Stomach (tissue), 19 donors: ENCODE measurements at places on chromosomes 16 and 17. TPM values are rescaled to one million over a fixed set of nuclear protein-coding genes. Genes with fewer than 3 reads are reported as not detected.

GRCh38 chr17:14808425-14808824 lies 456.7 kb downstream of the PMP22 start:
- no peaks in the 10 kb centered on the region for H3K4me1 ChIP-seq
- no peaks in the 10 kb centered on the region for H3K36me3 ChIP-seq
- no peak for DNase-seq
- no peak overlapping the region for H3K4me3 ChIP-seq
- no peaks in the 10 kb centered on the region for H3K27me3 ChIP-seq

ACSM5 gene
- 1.8 TPM for total RNA-seq

WIPF2 gene
- total RNA-seq: 15.4 TPM

ALDH3A1 gene
- total RNA-seq: 5.8 TPM
